ENCODE measurements at places on chromosomes 6 and 20.

- no peak for DNase-seq
Observed at GRCh38 chr6:129320892-129321291, 389.1 kb downstream of the ARHGAP18 start.

- DNase-seq = no peak
Observed at GRCh38 chr6:160111806-160112205, 9.8 kb upstream of the SLC22A1 start.

- peak; percentile 9 for DNase-seq
Observed at GRCh38 chr6:83221889-83222479, 28.8 kb downstream of the RWDD2A start.

- no peak for DNase-seq
Observed at GRCh38 chr6:98931696-98932095, 16.1 kb downstream of the FBXL4 start.

- DNase-seq = no peak
Observed at GRCh38 chr20:37622728-37623127, 71.1 kb upstream of the CTNNBL1 start.

- DNase-seq = no peak
Observed at GRCh38 chr20:12798286-12798685, 210.5 kb upstream of the SPTLC3 start.

DNA sequence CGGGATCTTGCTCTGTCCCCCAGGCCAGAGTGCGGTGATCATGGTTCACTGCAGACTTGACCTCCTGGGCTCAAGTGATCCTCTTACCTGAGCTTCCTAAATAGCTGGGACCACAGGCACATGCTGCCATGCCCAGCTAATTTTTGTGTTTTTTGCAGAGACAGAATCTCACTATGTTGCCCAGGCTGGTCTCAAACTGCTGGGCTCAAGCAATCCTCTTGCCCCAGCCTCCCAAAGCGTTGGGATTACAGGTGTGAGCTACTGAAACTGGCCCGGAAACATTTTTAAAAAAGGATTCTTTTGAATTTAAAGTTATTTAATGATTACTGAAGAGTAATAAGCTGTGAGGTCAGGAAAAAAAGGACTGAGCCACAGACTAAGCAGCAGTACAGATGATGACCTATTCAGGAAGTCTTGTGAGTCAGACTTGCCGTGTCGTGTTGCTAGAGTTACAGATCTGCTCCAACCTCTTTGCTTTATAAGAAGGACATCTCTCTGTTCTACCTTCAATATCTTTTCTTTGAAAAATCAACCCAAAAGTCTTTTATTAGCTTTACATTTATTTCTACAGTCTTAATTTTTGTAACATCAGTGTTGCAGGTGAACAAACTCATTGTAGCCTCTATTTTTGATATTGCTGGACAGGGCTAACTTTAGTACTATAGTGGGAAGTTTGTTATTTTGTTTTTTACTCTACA, 108.7 kb downstream of the NCOA3 start:
- peak; percentile 45 for DNase-seq

GRCh38 chr6:71038711-71039344, 82.0 kb upstream of the B3GAT2 start:
- no peak for DNase-seq

- DNase-seq = peak; percentile 80
Observed at GRCh38 chr6:32609731-32610640, 20.3 kb upstream of the HLA-DRB1 start.

DNA sequence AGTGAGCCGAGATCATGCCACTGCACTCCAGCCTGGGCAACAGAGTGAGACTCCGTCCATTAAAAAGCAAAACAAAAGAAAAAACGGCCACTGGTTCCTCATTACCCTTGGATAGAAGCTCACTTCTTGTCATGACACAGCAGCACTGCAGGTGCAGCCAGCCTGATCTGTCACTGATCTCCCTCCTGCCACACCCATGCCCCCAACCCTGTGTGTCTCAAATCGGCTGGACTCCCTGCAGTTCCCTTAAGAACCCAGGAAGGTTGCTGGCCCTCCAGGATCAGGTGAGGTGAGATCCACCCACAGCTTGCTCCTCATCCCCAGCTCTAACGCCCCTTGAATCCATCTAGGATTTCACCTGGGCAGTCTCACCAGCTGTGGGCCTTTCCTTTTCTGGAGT, 26.3 kb upstream of the NNAT start:
- no peak for DNase-seq

DNA sequence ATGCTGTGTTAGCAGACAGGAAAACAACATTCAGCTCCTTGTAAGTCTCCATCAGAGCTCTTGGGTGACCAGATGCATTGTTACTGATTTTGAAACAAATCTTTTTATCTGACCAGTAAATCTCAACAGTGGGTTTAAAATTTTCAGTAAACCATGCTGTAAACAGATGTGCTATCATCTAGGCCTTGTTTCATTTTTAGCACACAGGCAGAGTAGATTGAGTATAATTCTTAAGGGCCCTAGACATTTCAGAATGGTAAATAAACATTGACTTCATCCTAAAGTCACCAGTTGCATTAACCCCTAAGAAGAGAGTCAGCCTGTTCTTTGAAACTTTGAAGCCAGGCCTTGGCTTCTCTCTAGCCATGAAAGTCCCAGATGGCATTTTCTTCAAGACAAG, 237.2 kb upstream of the BMP2 start:
- no peak for DNase-seq

DNA sequence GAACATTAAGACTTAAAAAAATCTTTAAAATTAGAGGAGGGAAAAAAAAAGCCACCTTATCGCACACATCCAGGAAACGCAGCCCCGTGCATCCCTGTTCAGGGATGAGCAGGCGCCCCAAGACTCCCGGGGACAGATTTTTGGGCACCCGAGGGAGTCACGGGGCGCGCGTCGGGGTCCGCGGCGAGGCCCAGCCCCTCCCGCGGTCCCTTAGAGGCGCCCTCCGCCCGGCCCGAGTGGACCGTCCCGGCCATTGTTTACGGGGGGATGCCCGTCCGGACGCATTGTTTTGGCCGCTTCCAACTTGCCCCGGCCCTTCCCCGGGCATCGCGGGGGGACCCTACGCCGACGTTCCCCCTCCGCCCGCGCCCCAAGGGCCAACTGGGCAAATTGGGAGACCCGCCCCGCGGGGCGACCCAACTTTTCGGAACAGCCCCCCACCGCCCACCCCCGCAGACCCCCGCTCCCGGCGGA, 610 bp downstream of the ZNF217 start:
- no peak for DNase-seq

- no peak for DNase-seq
Observed at GRCh38 chr20:5989539-5989938, 39.1 kb downstream of the MCM8 start.

GRCh38 chr6:83367104-83367503, 63.7 kb downstream of the ME1 start:
- DNase-seq = no peak

GRCh38 chr6:116210750-116211425, 43.0 kb downstream of the TSPYL4 start:
- no peak for DNase-seq

GRCh38 chr20:18166950-18167349, 29.3 kb downstream of the KAT14 start:
- DNase-seq = no peak

DNA sequence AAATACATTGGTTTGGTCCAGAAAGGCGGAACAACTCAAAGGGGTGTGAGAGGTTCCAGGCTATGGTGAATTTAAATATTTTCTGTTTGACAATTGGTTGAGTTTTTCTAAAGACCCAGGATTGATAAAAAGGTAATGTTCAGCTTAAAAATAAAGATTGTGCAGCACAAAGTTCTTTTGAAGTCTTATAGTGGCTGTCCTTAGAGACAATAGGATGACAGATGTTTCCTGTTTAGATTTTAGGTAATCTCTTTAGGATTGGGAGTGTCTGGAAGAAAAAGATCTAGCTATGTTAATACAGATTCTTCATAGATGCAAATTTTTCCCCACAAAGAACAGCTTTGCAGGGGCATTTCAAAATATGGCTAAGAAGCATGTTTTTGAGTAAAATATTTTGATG, 119.7 kb downstream of the GRIK2 start:
- DNase-seq = no peak
